ENCODE measurements at places on chromosomes 12 and 14. TPM values are rescaled to one million over a fixed set of nuclear protein-coding genes. Genes with fewer than 3 reads are reported as not detected.

The KIF5A gene
- 0.42 TPM for polyA plus RNA-seq

DNA sequence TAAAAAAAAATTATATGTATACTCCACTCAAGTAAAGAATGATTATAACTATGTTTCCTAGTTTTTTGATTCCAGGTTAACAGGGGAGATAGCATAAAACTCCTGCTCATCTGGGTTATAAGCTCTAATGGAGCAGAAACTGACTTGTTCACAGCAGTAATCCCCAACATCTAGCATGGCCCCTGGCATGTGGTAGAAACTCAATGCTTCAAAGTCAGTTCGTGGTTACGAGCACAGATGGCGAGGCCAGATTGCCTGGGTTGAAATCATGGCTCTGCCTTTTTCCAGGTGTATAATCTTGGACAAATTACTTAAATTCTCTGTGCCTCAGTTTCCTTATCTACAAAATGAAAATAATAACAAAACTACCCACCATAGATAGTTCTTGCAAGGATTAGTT, 183.8 kb downstream of the TTC7B start:
- DNase-seq = no peak

DNA sequence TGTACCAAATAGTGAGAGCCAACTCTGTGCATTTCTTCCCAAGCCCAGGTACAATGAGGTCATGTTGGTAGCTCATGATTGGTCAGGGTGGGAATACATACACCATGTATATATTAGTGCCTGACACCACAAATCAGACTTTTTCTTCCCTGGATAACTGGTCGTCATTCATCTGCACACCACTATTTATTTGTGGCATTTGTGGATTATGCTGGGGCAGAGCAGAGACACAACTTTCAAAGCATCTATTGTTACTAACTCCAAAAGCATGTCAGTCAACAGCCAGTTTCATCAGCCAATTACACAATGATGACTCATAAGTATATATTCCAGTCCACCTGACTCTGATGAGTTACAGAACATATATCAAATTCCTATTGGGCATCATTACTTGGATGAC, 181.7 kb downstream of the ADAMTS20 start:
- no peak for DNase-seq

GRCh38 chr14:85325134-85326017, 204.6 kb upstream of the FLRT2 start:
- DNase-seq = no peak

DNA sequence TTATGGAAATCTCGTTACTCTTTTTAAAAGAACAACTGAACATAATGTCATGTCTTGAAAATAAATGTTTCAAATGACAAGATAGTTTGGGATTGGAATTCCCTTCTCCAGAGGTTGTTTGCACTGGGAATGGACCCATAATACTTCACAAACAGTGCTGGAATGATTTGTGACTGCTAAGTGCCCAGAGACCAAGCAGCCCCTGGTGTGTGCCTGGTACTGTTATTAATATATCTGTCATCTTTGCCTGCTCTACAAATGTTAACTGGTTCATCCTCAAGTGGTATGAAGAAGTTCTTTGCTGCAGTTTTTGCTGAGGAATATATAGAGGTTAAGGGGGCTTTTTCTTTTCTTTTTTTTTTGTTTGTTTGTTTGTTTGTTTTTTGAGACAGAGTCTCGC, 64.9 kb upstream of the DACT1 start:
- no peak for DNase-seq

DNA sequence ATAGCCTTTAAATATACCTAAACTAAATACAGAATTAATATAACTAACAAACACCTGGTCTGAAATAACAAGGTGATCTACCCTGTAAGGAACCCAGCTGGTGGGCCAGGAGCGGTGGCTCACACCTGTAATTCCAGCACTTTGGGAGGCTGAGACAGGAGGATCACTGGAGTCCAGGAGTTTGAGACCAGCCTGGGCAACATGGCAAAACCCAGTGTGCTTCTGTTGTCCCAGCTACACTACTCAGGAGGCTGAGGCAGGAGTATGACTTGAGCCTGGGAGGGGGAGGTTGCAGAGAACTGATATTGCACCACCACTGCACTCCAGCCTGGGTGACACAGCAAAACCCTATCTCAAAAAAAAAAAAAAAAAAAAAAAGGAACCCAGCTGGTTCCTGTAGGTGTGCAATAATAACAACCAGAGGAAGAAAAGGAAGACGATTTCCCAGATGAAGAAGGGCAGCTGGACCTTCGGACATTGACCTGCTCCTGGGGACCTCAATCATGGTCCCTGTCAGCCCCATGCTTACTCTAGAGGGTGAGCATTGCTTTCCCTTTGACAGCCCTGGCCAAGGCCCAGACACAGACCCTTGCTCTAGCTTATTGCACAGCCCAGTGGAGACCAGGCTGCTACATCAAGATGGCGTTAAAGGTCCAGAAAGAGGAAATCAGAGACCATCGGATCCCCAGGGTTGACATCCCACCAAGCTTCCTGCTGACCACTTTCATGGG, 5.4 kb downstream of the FOS start:
- no peak for DNase-seq

GRCh38 chr14:77498984-77499527, 440 bp upstream of the ISM2 start:
- DNase-seq = no peak

- peak; percentile 53 for DNase-seq
These were observed 30.1 kb downstream of the NRDE2 start for GRCh38 chr14:90301668-90302090.

The CDCA3 gene
- polyA plus RNA-seq = 42.7 TPM

The YARS2 gene
- 34.8 TPM for polyA plus RNA-seq

DNA sequence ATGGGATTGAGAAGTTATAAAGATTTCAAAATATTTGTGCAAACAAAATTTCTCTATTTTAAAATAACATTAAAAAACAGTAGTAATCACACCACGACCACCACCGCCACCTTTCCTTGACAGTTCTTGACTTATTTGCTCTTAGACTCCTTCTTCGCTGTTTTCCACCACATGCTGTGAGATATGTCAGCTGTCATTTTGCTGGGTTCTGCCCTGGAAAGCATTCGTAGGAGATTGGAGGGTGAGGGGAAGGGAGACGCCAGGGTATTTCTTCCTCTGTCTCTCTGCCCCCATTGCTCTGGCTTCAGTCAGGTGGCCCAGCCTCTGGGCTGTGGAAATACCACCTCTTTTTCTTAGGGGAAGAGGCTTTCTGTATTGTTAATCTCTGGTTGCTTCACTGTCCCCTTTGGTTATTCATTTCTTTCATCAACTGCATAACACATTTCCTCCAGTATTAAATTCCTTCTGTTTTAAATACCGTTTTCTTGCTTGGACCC, 186.2 kb downstream of the NEDD1 start:
- no peak for DNase-seq

DNA sequence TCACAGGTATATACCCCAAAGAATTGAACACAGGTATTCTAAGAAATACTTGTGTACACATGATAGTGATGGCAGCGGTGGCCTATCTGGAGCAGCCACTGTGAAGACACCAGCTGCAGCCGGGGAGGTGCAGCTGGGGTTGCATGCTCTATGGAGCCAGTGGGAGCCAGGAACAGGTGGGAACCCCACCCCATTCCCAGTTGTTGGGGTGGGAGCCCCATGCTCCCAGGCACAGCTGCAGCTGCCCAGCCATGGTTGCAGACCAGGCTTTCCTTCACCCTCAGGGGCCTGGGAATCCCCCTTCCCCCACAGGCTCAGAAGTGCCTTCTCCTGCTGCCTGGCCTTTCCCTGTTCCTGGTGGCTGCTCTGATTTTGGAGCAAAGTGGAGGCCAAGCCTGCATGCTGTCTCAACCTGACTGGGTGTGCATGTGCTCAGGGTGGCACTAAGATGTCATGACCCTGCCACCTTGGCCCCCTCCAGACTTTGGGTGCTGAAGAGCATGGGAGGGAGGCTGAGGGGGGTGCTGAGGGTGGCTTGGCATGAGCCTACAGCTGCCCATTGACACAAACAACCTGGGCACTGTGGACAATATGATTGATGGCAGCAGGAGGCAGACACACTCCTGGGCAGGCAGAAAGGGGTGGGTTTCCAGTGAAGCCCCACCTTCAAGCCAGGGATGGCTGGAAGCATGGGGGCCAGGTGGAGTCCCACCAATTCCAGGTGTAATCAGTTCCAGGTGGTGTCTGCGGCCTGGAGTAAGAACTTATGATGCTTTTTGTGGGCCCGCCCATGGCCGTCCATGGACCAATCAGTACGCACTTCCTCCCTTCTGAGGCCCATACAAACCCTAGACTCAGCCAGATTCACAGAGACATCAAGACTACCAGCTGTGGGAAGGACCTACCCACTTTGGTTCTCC, 234.7 kb downstream of the ADGRD1 start:
- DNase-seq = no peak

The GNG2 gene
- polyA plus RNA-seq = 65.3 TPM

DNA sequence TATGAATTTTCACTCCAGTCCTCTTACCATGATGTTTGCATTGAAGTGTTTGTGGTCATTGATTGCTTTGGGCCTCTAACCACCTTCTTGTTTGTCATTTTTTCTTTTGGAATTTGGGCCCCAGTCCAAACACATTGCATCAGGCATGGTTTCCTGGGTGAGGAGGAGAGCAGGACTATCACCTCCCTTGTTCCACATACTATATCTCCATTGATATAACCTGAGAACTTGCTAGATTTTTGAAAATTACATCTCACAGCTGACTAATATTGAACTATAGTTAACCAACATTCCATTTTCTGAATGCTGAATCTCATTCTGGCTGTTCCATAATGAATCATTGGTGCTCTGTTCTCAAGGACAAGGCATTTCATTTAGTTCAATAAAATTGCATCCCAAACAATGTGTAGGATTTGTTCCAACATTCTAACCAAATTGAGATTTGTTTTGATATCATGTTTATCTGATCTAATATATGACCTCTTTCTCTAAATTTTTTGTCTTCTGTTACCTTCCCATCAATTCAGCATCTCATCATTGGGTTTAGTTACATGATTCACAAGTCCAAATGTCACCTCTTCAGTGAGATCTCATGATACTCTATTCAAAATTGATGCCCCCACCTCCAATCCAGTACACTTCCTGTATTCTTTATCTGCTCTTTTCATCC, 329.0 kb downstream of the ZFP36L1 start:
- no peak for DNase-seq

The GLT8D2 gene
- 11.0 TPM for polyA plus RNA-seq

DNA sequence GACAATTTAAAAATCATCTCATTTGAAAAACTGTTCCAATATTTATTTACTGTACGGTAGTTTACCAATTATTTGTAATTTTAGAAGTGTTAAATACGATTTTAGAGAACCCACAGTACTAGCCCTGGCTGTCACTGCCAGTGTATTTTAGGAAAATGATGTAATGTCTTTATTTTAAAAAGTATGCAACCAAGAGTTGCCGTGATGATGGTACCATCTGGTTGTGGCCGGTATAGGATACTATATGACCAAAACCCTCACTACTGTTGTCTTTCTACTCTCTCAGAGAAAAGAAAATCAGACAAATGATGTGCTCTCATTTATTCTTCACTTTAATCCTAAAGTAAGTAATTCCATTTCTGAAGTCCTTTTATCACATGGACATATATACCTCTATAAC, 395.0 kb downstream of the FOXG1 start:
- DNase-seq = no peak

The HSPB8 gene
- 4.8 TPM for polyA plus RNA-seq

The GZMB gene
- polyA plus RNA-seq = 0.55 TPM

GRCh38 chr12:28883406-28883997, 265.6 kb upstream of the FAR2 start:
- DNase-seq = no peak
